Foreskin keratinocyte (primary cell): ENCODE measurements at places on chromosomes 3 and 15.
A peak's percentile ranks its signal among the peaks of the same experiment; 100 is the strongest.

DNA sequence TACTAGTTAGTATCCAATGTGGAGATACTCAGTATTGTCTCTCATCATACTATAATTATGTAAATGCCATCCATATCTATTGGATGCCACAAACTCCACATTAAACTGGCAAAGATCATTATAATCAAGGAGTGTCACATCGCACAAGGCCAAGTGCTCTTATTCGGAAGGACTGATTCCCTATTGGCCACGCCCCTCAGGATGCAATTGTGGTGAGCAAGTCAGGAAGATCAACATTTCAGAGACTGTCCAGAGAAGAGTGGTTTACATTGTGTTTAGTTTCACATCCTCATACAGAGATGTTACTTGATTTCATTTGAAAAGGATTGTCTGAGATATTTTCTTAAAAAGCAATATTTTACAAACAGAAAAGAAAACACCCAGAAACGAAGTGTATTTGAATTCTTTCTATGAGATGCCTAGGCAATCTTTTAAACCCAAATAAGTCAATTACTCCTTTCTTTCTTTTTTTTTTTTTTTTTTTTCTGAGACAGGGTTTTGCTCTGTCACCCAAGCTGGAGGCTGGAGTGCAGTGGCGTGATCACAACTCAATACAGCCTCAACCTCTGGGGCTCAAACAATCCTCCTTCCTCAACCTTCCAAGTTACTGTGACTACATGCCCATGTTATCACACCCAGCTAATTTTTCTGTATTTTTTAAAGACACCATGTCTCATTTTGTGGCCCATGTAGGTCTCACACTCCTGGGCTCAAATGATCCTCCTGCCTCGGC lies 369.1 kb downstream of the RBMS3 start:
- DNase-seq: no peak

GRCh38 chr3:32870373-32871095 lies 52.7 kb downstream of the TRIM71 start:
- DNase-seq: no peak

- DNase-seq: no peak
Observed at GRCh38 chr15:54424171-54424570, 445.9 kb downstream of the UNC13C start.

DNA sequence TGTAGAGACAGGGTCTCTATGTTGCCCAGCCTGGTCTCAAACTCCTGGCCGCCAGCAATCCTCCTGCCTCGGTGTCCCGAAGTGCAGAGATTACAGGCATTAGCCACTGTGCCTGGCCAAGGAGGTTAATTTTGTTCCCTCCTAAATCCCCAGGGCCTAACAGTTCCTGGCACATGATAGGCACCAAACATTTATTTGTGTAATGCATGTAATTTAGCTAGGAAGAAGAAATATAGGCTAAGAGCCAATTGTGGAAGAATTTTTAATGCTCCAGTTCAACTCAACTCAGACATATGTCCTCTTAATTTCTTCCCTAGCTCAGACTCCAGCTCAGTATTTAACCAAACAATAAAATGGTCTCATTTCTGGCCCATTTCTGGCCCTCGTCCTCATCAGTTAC lies 7.7 kb upstream of the ZNF592 start:
- DNase-seq: no peak

DNA sequence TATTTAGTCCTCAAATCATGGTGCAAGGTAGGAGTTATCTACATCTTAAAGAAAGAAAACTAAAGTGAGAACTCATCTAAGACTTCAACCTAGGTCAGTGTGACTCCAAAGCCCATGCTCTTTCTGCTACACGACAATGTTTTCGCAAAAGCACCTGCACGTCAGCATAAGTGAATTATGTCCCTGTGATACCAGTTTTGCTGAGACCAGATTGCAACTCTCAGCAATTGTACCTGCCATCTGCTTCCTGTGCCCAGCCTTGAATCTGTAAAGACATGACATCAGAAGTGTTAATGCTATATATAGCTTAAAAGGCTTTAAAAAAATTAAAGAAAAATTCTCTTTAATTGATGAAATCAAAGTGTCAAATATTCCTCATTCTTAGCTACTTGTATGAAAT lies 43.4 kb downstream of the RETNLB start:
- DNase-seq: no peak

DNA sequence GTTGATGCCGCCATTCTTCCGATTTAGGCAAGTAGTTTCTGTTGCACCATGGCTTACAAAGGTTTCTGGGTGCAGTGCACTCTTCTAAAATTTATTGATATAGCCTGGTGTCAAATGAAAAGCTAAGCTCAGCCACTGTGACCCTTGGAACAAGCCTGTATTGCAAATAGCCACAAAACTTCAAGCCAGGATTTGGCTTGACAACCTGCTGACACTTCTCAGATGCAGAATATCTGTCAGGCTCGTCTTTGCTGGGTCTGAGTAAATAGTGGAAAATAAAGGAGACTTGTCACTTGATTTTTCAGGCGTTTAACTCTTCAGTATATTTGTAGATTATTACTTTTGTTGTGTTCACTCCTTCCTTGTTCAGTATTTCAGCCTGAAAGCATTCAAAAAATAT lies 871.8 kb downstream of the OTOL1 start:
- no peak for DNase-seq

- DNase-seq: peak; percentile 75
Observed at GRCh38 chr3:11244121-11244677, 28.0 kb upstream of the ATG7 start.

- no peak for DNase-seq
Observed at GRCh38 chr15:70244978-70245542, 147.3 kb upstream of the TLE3 start.

DNA sequence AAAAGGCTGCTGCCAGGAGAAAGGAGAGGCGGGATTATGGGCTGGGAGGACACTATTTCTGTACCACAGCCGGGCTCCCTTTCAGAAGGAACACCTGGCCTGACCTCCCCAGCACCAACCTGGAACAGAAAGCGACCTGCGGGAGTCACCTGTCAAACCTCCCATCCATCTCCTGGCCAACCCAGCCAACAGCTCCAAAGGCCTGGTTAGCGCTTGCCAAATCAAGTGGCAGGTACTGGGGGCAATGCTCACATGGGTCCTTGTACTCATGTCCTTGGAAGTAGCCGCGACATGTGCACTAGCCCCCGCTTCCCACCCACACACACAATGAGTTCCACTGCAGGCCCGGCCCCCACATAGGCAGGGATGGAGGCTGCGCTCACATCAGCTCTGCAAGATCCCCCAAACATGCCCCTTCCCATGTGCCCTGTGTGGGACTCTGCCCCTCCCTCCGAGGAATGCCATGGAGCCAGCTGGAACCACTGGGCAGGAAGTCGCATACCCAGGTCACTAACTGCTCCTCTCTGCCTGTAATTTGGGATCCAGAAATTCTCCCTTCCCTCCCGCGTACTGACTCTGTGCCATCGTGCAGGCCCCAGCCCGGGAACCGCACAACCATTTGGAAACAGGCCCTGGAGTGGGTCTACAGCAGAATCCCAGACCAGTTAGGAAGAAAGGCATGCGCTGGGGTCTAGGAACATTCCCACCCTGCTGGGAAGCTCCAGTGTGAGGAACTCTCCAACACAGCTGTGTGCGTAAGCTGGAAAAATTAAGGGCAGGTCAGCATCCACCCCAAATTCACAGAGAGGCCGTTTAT lies 98.9 kb downstream of the LRIG1 start:
- DNase-seq: no peak

GRCh38 chr3:177824841-177825240 lies 627.6 kb upstream of the TBL1XR1 start:
- no peak for DNase-seq

DNA sequence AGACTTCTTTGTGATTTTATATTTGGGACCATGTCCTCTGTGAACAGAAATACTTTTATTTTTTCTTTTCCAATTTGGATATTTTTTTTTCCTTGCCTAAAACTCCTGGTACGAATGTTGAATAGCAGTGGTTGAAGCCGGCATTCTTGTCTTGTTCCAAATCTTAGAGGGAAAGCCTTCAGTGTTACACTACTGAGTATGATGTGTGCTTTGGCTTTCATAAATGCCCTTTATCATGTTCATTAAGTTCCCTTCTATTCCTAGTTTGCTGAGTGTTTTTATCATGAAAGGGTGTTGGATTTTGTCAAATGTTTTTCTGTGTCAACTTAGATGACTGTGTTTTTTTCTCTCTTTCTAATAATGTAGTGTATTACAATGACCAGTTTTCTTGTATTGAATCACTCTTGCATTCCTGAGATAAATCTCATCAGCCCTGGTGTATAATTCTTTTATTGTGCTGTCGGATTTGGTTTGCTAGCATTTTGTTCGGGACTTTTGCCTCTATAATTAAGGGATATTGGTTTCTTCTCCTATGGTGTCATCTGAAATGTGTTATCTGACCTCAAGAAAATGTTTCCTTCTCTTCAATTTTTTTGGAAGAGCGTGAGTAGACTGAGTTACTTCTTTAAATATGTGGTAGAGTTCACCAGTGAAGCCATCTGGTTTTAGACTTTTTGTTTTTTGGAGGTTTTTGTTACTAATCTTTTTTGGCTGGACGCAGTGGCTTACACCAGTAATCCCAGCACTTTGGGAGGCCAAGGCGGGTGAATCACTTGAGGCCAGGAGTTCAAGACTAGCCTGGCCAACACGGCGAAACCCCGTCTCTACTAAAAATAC lies 33.3 kb downstream of the MAP1A start:
- DNase-seq: peak; percentile 30

- no peak for DNase-seq
Observed at GRCh38 chr3:131075632-131076328, 49.1 kb downstream of the NEK11 start.

GRCh38 chr15:41606997-41607396 lies 48.0 kb downstream of the TYRO3 start:
- peak; percentile 50 for DNase-seq

DNA sequence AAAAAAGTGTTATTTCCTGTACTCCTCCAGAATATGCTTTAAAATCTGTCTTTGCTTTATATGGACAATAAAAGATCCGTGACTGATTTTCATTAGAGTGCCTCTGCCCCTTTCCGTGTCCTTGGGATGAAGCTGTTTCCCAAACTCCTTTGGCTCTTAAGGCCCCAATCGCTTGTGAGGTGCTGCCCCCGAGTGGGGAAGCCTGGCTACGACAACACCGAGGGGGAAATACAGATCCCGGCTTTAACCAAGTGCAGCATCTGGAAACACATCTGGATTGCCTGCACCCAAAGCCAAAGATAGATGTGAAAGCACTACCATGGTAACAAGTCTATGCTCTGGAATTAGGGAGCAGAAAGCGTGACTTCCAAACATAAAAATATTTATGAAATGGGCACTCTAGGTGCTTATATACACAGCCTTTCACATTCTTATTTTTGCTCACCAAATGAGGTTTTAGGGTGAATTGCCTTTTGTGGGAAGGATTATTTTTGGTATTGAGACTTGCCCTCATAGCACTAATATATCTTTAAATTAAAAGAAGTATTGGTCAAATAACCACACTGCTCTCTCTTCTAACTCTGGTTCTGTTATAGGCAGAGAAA lies 40.6 kb upstream of the ADCY5 start:
- peak; percentile 30 for DNase-seq

- DNase-seq: no peak
Observed at GRCh38 chr15:40081691-40082194, 26.9 kb downstream of the BMF start.

GRCh38 chr15:29686445-29687203 lies 135.6 kb downstream of the TJP1 start:
- DNase-seq: no peak

DNA sequence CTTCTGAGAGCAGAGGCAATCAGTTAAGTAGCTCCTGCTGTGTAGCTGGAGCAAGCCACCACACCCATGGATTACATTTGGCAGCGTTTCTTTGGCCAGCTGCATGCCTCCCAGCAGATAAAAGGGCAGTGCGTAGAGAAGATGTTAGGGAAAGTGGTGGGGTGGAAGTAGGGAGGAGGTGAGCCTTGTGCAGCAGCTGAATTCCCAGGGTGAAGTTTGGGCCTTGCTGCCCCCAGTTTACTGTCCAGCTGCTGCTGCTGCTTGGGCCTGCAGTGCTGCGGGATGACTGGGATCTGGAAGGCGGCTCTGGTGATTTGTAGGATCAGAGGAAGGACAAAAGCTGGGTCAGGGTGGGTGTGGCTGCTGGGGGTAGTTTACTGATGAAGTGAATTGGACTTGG lies 318.7 kb upstream of the C2CD4B start:
- no peak for DNase-seq

GRCh38 chr3:129399895-129400357 lies 28.5 kb downstream of the EFCAB12 start:
- DNase-seq: no peak

DNA sequence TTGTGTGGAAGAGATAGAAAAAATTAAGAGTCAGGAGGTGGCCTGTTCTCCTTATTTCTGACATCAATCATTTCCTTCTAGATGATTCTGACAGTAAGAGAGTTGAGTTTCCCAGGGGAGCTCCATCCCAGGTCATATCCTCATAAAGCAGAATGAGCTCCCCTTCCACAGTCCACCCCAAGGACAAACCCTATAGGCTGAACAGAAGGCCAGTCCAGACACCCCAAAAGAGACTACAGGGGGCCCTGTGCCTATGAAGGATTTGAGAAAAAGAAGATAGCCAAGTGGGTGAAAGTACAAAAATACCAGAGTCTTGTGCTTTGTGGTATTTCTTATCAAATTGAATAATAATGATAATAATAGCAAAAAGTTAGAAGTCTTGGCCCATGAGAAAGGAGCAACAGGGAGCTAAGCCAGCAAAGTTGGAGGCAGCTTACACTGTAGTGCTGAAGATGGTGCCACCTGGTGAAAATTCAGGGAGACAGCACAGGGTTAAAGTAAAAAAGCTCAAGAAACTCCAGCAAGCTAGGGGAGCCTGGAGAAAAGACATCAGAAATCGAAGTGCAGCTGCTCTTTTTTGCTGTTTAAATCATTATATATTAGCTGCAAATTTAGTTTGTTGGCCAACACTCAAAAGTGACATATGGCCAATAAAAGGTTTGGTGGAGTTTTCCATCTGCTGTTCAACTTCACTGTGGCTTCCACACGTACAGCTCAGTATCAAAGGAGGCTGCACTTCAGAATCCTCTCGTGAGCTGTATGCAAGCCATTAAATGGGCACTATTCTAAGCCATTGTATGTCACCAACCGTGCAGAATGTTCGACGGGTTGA lies 35.8 kb upstream of the SLC24A5 start:
- peak; percentile 32 for DNase-seq

GRCh38 chr3:30347679-30348216 lies 258.7 kb upstream of the TGFBR2 start:
- peak; percentile 95 for DNase-seq

GRCh38 chr3:160016972-160017371 lies 28.3 kb downstream of the IL12A start:
- no peak for DNase-seq
